Thoracic aorta (tissue), 2 donors: ENCODE measurements at places on chromosomes 5 and 9. TPM values are rescaled to one million over a fixed set of nuclear protein-coding genes. Genes with fewer than 3 reads are reported as not detected.
A peak's percentile ranks its signal among the peaks of the same experiment; 100 is the strongest.

MYMK gene
- not detected for total RNA-seq

DNA sequence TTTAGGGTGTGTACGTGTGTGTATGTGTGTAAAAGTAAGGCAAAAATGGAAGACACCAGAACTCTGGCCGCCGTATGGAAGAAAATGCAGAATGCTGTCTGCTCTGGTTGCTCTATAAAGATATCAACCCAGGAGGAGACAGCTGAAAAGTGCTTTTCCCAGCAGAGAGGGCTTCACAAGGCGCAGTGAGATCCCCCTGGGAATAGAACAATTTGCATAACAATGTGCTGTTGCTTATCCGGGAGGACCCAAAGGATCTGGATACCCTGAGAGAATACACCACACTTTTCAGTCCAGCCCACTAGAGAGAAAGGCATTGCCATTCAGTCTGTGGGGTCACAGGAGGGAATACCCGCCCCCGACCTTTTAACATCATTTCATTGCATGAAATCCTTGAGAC is 230.6 kb downstream of the EBF1 start:
- no peak for DNase-seq

DNA sequence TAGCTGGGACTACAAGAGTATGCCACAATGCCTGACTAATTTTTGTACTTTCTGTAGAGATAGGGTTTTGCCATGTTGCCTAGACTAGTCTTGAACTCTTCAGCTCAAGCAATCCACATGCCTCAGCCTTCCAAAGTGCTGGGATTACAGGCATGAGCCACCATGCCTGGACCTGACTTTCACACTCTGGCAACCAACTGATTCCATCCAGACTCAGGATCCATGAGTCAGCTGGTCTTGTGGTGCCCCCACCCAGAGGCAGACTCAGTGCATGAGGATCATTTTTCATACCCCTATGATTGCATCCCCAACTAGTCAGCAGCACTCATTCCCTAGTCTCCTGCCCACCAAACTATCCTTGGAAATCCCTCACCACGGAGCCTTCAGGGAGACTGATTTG is 375.9 kb downstream of the ANXA1 start:
- no peak for DNase-seq

DNA sequence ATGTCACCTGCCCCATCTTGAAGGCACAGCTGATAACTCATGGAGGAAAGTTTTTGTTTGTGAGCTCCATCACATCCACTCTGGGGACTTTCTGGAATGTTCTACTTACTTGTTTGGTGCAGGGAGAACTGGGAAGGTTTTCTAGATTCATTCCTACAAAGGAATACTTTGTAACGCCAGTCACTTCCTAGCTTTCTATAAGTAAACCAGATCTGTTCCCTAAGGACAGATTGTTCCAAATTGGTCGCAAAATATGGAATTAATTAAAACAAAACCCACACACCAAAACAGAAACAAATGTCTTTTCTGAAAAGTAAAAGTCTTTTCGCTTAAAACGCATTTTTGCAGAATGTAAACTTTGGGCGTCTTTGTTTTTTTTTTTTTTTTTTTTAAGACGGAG is 167.6 kb downstream of the PDZD2 start:
- DNase-seq: no peak

GRCh38 chr5:128613766-128614165 is 75.7 kb upstream of the FBN2 start:
- DNase-seq: no peak

CDX1 gene
- not detected for total RNA-seq

FOXD4 gene
- 0.28 TPM for total RNA-seq

DNA sequence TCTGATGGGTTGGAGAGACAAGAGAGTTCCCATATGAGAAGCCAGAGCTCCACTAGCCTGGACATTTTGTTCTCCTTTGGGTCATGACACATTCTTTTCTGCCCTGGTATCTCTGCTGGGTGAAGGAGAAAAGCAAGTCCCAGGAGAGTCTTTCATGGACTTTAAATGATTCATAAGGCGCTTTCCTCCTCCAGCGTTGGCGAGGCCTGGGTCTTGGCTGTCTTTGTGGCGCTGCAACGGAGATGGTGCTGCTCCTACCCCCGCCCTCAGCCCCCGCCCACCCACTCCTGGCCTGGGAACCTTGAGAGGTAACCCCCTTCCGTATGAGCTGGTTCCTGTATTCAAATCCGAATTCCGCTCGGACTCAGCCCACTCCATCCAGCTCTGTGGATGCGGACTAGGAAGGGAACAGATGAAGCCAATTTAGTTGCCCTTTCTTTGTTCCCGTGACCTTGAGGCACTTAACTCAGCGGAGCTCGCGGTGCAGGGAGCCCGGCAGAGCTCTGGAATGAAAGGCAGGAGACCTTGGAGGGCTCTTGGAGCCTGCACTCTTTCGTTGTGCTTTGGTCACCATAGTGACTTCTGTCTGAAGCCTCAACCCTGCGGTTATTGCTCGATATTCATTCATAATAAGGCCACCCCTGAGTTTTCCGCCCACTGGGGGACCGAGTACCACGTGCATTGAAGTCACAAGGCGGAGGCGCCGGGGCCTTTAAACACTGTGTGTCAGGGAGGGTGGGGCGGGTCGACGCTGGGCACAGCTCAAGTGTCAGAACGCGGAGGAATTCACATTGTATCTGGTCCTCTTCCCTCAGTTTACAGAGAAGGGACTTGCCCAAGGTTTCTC is 14.0 kb upstream of the PWWP2A start:
- DNase-seq: peak; percentile 31

DNA sequence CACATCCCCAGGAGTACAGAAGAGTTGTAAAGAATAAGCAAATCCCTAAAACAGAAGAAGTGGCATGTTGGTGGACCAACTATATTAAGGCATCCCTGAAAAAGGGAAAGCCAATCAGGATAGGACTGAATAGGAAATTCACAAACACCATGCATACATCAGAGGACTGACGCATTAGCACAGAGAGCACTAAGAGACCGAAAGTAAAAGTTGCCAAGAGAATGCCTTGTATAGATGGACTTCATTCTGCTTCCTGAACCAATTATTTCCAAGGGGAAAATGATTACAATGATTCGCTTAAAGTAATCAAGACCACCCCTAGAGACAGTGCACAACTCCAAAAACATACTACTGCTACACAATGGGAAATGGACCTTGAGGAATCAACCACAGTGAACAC is 33.5 kb downstream of the SHC3 start:
- DNase-seq: no peak

GRCh38 chr9:136333486-136333885 is 6.1 kb downstream of the GPSM1 start:
- no peak for DNase-seq

DNA sequence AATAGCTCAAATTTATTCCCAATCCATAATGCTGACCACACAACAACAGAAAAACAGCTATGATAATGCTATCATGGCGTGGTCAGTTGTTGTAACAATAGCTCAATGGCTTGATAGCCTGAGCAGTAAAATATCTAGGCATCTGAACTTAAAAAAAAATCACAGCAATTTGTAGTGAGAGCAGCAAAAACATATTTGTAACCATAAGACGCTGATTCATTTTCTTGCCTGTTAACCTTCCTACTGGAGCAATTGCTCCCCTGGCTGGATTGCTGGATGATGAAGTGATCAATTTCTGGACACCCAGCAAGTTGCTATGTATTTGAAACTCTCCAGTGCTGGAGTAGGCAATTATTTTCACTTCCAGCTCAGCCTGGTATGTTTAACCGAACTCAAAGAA is 115.1 kb downstream of the PCSK1 start:
- DNase-seq: no peak

DNA sequence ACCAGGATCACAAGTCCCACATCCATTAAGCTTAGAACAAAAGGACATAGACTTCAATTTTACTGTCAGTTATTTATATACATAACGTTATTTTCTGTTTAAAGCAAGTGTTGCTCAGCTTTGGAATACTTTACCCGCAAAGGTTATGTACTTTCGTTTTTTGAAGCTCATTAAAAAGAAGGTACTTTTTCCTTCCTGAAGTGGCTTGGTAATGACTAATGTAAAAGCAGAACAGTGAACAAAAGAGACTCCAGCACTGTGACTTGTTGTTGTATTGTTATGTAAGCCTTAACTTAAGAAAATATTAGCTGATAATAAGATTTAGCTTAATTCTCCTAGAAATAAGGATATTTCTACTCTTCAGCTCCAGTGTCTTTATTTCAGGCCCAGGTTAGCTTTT is 97.3 kb upstream of the SLCO6A1 start:
- no peak for DNase-seq

GRCh38 chr9:95494416-95495371 is 22.1 kb downstream of the PTCH1 start:
- DNase-seq: no peak

- no peak for DNase-seq
Observed at GRCh38 chr9:133246991-133247390, 28.0 kb downstream of the ABO start.

CCNJL gene
- total RNA-seq: 3.0 TPM

DNA sequence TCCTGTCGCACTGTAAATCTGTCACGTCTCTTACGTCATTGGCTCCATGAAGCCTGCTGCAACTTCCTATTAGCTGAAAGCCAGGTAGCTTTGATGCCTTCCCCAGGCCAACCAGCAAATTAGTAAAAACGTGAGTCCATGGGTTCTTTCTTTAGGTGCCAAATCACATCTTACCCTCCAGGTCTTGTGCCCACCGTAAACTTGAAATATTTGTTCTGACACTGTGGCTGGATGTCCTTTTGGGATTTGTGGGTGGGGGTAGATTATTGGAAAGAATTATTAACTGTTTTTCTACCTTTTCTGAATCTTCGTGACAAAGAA is 172.8 kb downstream of the NR3C1 start:
- DNase-seq: no peak

CCL27 gene
- total RNA-seq: not detected

- DNase-seq: no peak
Observed at GRCh38 chr9:111405701-111406100, 75.7 kb upstream of the OR2K2 start.

CCL21 gene
- total RNA-seq: not detected

- DNase-seq: no peak
Observed at GRCh38 chr5:73865315-73865714, 239.3 kb downstream of the ARHGEF28 start.

DNA sequence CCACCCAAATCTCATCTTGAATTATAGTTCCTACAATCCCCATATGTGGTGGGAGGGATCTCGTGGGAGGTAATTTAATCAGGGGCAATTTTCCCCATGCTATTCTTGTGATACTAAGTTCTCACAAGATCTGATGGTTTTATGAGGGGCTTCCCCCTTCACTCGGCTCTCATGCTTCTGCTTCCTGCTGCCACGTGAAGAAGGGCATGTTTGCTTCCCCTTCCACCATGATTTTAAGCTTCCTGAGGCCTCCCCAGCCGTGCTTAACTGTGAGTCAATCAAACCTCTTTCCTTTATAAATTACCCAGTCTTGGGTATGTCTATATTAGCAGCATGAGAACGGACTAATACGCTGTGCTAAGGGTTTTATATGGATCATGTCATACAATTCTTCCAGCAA is 72.3 kb downstream of the TLE4 start:
- no peak for DNase-seq

DNA sequence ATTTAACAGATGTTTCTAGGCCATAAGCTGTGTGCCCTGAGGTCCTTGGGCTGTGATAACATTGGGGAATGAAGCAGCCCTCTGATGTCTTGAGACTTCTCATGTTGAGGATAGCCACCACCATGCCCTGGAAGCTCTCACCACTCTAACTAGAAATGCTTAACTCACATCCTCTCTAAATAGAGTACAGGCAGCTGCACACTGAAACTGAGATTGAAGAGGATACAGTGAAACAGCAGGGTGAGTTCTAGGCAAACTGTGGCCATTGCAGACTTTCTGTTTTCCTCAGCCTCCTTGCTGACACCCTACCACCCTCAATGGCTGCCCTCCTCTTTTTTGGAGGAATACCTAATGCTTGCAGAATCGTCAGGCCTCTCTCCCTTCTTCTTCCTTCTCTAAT is 22.4 kb downstream of the UTP15 start:
- DNase-seq: no peak

GRCh38 chr9:128107468-128108268 is 19.9 kb downstream of the PTGES2 start:
- DNase-seq: no peak

CDH10 gene
- total RNA-seq: not detected

GRCh38 chr9:134203224-134203623 is 38.9 kb upstream of the RNU6ATAC start:
- DNase-seq: no peak

- no peak for DNase-seq
Observed at GRCh38 chr5:9188956-9189355, 356.9 kb downstream of the SEMA5A start.

GRCh38 chr5:137022043-137022442 is 477.1 kb downstream of the SPOCK1 start:
- DNase-seq: no peak
